Endothelial cell of coronary artery (primary cell): ENCODE measurements at places on chromosomes 16 and 17. TPM values are rescaled to one million over a fixed set of nuclear protein-coding genes. Genes with fewer than 3 reads are reported as not detected.

Gene LLGL2
- total RNA-seq: 1.5 and 2.8 TPM in 2 replicates

Gene MT2A
- total RNA-seq: 118 and 174 TPM in 2 replicates

Gene TLCD3B
- total RNA-seq: 0.09 TPM in 2 replicates

Gene GCGR
- not detected in 2 replicates for total RNA-seq

Gene GPRC5C
- 0.09 and 0.66 TPM in 2 replicates for total RNA-seq

Gene CEP20
- total RNA-seq: 17.9 and 18.0 TPM in 2 replicates

Gene SDK2
- 0.09 TPM in 1 of 2 replicates, not detected in the other for total RNA-seq

Gene SYT17
- 0.38 and 0.72 TPM in 2 replicates for total RNA-seq

Gene GAST
- not detected in 2 replicates for total RNA-seq

Gene SLFN13
- total RNA-seq: 1.8 and 2.6 TPM in 2 replicates

Gene PRCD
- 0.85 TPM in 1 of 2 replicates, not detected in the other for total RNA-seq

Gene ARHGAP44
- total RNA-seq: 0.18 and 0.28 TPM in 2 replicates

Gene NECAB2
- 0.18 TPM in 1 of 2 replicates, not detected in the other for total RNA-seq

Gene RUNDC3A
- total RNA-seq: 0.47 and 0.54 TPM in 2 replicates

Gene BICDL2
- total RNA-seq: not detected in 2 replicates

Gene MPP3
- 7.9 and 11.6 TPM in 2 replicates for total RNA-seq

Gene KRT222
- total RNA-seq: not detected in 2 replicates

Gene DNAH3
- total RNA-seq: under 0.01 TPM in 1 of 2 replicates, not detected in the other

Gene ABCA9
- 2.4 and 4.4 TPM in 2 replicates for total RNA-seq

Gene NPB
- 0.27 and 0.28 TPM in 2 replicates for total RNA-seq

Gene RAB34
- total RNA-seq: 47.1 and 74.8 TPM in 2 replicates

Gene BEAN1
- not detected in 2 replicates for total RNA-seq

Gene TMC5
- total RNA-seq: not detected in 2 replicates

Gene CCP110
- total RNA-seq: 9.8 and 9.9 TPM in 2 replicates

Gene PPP1R27
- not detected in 2 replicates for total RNA-seq

Gene NPIPA7
- total RNA-seq: 0.09 and 1.2 TPM in 2 replicates

Gene KRTAP3-2
- not detected in 2 replicates for total RNA-seq

Gene ITPRIPL2
- total RNA-seq: 27.0 and 34.9 TPM in 2 replicates

Gene PCGF2
- 4.9 and 11.7 TPM in 2 replicates for total RNA-seq

Gene C16orf74
- total RNA-seq: 17.4 and 21.0 TPM in 2 replicates

Gene LRRC46
- 0.09 TPM in 1 of 2 replicates, not detected in the other for total RNA-seq

Gene EXOC3L1
- total RNA-seq: 2.4 and 9.1 TPM in 2 replicates

Gene TMEM256
- 86.7 and 102 TPM in 2 replicates for total RNA-seq

Gene FOXJ1
- not detected in 2 replicates for total RNA-seq

Gene NPIPA8
- 0.47 TPM in 1 of 2 replicates, not detected in the other for total RNA-seq

Gene DOC2B
- total RNA-seq: under 0.01 and 1.3 TPM in 2 replicates

Gene HOXB5
- 0.09 TPM in 2 replicates for total RNA-seq
